ENCODE measurements at places on chromosomes 2 and 18.

DNA sequence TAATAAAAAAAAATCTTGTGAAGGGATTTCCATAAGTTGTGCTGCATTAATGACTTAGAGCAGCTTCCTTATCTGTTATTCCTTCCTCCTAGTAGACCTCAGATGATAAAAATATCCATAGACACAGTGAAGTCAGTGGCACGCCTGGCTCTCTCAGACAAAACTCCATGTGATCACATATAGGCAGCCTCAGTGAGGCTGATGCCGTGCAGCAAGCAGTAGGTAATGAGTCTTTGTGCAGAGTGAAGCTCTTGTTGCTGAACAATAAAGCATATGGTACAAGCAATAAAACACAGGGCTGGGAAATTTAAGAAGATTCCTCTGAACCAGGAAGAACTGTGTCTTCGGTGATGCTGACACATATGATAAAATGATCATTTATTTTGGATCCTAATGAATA lies 102.7 kb downstream of the CSRNP3 start:
- no peak for DNase-seq

DNA sequence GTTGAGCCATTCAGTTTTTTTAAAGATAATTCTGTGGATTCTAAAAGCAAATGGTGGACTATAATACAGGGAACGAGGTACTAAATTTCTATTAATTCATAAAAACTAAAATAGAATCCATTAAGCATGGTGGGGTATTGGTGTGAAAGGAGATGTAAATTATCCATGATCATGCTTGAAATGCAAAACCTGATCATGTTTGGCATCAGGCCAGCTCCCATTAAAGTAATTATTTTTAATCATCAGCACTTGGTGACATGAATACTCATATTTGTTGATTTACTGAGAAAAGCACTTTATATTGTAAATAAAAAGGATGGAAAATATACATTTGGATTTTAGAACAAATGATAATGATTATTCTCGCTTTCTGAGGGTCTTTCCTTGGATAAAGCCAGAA lies 232.3 kb upstream of the MEIS1 start:
- DNase-seq = no peak

DNA sequence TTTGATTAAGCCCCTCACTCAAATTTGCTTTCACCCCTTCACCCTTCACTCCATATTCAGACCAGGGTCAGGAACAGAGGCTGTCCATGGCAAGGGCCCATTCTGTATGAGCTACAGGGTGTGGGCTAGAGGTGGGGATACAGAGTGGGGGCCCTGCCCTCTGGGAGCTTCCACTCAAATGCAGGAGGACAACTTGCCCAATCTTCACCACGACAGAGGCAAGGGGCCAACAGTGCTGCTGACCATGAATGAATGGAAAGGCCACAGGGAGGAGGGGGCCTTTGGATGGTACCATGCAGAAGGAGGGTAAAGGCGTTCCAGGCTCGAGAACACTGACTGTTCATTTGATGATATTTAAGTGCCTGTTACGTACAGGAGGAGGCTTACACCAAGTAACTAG lies 22.8 kb downstream of the ADRA2B start:
- DNase-seq = no peak

- no peak for DNase-seq
Measured at GRCh38 chr2:72953976-72954375, 36.7 kb downstream of the EMX1 start.

- DNase-seq = no peak
Measured at GRCh38 chr2:142330458-142330857, 199.6 kb upstream of the LRP1B start.

DNA sequence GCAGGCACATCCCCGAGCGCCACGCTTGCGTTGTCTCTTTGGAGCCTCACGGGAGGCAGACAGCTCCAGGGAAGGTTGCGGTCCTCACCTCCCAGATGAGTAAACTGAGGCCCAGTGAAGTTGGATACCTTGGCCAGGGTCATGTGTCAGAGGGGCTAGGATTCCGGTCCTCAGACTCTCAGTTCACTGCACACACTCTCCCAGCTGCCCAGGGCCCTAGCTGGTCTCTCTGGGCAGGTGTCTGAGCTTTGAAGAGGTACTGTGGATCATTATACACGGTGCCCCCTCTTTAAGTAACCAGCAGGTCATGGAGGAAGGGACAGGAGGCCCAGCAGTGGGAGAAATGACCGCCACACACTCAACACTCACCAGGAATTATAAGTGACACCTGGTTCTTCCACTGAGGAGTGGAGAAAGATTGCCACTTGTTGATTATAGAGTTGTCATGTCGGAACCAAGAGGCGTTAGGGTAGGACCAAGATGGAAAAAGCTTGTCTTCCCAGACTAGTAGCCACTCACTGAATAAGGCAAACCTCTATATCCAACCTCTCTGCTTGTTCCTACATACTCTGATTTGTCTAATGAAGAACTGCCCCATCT lies 588 bp downstream of the TMEM214 start:
- no peak for DNase-seq

DNA sequence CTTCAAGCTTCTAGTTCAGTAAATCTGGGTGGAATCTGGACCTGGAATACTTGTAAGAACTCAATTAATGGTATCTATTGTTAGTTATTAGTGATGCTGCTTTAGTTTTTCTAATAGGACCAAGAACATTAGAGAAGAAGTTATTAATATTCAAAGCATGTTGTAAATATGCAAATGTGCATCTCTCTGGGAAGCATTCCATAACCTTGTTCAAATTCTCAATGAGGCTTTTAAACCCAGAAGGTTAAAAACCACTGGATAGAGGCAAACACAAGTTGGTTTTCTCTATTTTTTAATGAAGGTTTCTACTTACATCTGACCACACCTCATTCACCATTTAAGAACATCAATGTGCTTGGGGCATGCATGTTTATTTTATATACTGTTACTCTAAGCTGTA lies 16.1 kb upstream of the ACVR1C start:
- DNase-seq = no peak

DNA sequence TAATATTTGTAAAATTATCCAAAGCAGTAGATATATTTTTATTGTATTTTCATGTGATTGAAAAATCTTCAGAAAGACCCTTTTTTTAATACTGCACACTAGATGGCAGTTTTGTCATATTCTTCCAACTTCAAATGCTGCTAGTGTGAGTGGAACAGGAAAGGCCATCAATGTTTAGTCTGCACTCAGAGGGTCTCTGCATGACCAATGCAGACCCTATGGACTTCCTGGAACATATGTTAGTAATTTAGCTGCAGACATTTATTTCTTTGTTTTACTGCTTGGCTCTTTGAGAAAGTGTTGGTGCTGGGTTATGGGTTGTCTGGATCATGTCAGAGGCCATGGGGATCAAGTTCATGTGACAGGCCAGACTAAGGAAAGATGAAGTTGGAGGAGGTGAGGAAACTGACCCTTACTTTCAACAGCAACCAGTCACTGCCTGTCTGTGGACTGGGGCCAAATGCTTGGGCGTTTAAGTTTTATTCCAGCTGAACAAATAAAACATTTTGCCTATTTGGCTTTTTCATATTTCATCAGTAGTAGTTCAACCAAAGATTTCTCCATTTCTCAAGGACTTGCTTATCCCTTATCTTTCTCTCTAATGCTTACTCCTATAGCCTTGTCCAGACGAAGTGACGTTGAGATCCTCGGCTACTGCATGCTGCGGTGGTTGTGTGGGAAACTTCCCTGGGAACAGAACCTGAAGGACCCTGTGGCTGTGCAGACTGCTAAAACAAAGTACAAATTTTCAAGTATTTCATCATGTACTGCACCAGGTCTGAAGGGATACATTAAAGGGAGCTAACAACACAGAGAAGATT lies 84.8 kb downstream of the VRK2 start:
- DNase-seq = no peak

DNA sequence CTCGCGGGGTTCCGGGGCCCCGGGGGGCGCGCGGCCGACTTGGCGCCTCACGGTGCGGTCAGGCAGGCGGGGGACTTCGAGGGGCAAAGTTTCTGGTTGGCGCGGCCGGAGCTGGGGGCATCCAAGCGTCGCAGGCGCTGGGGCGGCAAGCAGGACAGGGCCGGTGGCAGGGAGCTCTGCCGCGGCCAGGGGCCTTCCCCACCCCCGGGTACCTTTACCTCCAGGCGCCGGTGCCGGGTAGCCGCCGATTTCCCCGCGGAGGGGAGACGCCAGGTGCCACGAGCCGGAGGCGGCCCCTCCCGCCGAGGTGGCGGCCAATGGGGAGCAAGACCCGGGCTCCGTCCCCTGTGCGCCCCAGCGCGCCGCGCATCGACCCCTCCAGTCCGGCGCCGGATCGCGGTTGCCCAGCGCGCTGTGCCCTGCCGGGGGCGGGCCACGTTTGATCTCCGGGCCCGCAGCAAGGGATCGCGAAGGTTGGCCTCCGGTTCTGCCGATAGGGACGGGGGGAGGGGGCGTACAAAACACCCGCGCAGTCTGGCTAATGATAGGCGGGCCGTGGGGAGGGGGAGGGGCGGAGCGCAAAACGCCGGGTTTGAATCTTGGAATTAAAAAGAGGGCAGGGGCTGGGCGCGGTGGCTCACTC lies at the start of gene ST8SIA5:
ST8SIA5 (minus strand) TSS at position 495 of the 643 bp plus-strand sequence. CDS start 545 bp downstream, outside the sequence.
- DNase-seq = no peak

- no peak for DNase-seq
Measured at GRCh38 chr2:27485496-27485895, 4.0 kb downstream of the IFT172 start.

GRCh38 chr18:23573626-23574431 lies 12.5 kb downstream of the NPC1 start:
- DNase-seq = no peak

- DNase-seq = no peak
Measured at GRCh38 chr2:8324164-8324856, 357.5 kb upstream of the ID2 start.

DNA sequence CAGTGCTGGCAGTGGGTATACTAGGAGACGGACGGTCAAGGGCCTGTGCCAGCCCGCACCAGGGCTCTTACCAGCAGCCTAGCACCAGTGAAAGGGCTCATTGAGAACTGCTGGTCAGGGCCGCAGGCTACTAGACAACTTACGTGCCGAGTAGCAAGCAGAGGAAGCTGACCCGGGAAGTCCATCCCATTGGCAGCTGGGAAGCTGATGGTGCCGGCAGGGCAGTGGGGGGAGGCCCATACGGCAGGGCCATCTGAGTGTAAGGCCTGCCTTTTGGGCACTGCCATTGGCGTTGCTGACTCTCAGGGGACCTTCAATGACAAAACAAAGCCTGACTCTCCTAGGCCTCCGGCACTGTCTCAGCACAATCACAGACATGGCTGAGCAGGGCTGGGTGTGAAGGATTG lies 20.6 kb downstream of the EFR3B start:
- DNase-seq = no peak

GRCh38 chr2:2719015-2719414 lies 387.9 kb upstream of the MYT1L start:
- no peak for DNase-seq

DNA sequence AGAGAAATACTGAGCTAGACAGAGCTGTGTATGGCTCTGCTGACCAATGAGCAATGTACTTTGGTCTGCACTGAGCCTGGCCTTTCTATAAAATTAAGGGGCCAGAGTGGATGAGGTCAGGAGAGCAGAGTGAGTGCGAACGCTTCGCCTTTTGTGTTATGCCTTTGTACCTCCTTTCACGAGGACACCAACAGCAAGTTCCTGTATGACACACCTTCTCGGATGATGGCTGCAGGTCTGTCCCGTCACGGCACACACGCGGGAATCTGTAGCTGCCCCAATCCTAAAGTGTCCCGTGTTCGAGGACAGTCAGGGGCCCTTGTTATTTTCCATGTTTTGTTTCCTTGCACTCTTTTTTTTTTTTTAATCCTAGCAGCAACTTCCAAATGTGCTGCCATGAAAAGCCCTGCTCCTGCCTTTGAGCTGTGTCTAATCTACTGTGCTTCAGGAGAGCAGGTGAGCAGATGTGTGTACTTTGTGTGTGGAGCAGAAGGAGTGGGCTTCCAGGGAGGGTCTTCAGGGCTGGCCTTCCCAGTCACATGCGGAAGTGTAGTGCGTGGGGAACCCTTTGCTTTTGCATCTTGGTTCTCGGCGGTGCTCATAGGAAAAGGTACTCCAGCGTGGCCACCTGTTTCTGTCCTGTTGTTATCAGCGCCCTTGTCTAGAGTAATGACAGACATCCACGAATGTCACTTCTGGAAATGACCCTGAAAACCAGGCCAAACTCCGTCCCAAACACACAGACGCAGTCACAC lies 213.2 kb downstream of the NDUFA10 start:
- no peak for DNase-seq

DNA sequence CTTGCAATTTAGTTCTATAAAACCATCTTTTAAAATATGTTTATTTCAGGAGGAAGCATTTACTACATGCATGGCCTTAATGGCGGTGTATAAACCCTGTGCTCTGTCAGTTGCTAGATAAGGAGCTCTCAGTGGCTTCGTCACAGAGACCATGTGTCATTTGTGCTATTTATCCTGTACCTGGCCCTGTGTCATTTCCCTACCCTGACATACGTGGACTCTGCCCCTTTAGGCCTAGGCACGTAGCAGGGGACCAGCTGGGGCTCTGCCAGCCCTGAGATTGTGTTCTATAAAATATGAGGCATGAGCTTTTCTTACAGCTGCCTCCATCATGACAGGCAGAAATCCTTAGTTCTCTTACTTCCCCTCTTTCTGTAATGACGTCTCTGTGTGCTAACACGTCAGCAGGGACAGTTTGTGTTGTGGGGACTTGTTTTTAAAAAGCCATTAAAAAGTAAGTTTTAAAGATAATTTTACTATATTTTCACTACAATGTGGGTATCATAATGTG lies 88.0 kb downstream of the ITGB1BP1 start:
- DNase-seq = no peak

- DNase-seq = no peak
Measured at GRCh38 chr2:128535953-128536352, 217.3 kb upstream of the HS6ST1 start.

- no peak for DNase-seq
Measured at GRCh38 chr2:9803023-9803805, 40.1 kb upstream of the TAF1B start.

- no peak for DNase-seq
Measured at GRCh38 chr2:238102865-238103264, 2.7 kb downstream of the ESPNL start.

DNA sequence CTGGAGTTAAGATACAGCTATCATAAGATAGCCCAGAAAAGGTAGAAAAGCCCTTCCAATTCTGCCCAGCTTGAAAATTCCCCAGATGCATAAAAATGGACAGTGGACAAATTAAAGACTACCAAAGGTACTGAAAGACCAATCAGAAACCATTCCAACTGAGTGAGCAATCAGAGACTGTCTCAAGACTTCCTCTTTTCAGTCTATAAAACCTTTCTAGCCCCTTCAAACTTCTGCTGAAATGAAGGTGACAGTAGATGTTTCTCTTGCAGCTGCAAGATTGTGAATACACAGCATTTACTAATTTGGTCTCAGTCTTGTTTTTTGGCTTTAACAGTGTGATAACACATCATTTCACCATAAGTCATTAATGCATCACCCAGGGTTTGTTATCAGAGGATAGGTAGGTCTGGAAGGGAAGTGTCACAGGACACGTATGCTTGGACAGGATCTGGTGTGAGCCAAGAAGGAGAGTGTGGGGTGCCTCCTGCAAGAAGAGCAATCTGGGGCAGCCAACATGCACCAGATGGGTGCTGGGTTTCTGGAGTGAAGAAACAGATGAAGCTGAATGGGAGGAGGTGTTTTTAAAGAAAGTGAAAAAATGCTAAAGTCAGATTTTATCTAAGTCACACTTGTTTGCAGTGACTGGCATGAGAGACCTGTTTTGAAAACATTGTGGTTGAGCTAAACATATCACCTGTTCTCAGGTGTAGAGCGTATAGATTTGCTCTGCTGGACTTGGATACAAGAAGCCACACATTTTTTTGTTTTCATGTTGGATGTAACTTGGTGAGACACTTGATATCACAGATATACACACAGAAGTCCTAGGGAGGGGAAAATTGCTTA lies 75.3 kb upstream of the DDX18 start:
- DNase-seq = no peak
